ENCODE measurements at places on chromosomes 5 and 9.

DNA sequence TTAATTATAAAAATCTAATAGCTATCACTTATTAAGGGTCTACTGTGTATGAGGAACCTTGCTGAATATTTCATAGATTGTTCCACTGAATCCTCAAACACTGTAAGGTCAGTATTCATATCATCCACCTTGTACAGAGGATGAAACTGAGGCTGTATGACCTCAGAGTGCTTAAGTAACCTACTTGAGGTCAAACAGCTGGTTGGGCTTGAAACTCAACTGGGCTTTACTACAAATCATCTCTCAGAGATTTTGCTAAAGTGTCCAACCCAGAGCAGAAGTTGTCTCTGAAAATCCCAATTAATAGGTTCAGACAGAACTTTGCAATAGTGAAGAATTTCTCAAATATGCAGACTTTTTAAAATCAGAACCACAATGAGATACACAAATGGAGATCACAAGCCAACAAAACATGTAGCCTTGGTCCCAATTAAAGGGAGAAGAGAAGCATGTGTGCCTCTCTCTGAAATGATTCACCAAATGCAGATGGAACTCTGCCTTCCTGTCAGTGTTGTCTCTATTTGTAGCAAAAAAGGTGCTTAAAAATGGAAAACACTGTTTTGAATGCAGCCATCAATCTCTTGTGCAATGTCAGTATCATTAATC, 131.4 kb downstream of the FAM114A2 start:
- no peak for DNase-seq

DNA sequence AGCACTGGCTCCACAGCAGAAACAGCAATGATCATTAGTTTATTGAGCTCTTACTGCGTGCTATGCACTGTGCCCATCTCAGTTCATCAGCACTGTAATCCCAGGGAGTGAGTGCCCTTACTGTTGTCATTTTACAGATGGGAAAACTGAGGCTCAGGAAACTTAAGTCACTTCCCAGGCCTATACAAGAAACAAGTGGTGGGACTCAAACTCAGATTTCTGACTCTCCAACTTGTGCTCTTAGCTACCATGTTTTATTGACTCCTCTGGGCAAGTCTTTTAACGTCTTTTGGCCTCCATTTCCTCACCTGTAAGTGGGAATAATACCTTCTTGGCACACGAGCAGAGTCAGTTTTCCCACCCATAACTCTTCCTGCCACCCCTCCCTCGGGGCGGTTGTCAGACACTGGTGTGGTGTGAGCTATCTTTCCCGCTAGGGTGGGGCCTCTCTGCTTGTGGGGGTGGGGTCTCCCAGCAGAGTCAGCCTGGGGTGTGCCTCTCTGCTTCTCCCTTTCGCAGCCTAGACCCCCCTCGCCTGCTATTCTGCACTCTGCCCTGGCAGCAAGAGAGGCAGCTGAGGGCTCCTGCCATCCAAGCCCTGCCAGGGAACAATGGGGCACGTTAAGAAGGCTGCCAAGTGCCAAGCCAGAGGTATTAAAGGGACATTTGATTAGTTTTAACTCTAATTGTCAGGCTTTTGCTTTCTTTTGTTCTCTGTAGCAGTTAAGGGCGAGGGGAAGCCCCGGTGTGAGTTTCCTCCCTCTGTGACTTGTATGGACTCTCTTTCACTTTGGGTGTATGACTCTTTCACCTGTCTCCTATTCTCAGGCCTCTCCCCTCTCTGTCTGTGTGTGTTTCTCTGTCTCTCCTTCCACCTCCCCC, 12.1 kb downstream of the GALNT10 start:
- DNase-seq = no peak

DNA sequence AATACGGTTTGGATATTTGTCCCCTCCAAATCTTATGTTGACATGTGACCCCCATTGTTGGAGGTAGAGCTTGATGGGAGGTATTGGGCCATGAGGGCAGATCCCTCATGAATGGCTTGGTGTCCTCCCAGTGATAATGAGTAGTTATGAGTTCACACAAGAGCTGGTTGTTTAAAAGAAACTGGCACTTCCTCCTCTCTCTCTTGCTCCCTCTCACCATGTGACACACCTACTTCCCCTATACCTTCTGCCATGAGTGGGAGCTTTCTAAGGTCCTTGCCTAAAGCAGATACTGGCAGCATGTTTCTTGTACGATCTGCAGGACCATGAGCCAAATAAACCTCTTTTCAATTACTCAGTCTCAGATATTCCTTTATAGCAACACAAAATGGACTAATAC, 132.0 kb downstream of the PIK3R1 start:
- DNase-seq = no peak

DNA sequence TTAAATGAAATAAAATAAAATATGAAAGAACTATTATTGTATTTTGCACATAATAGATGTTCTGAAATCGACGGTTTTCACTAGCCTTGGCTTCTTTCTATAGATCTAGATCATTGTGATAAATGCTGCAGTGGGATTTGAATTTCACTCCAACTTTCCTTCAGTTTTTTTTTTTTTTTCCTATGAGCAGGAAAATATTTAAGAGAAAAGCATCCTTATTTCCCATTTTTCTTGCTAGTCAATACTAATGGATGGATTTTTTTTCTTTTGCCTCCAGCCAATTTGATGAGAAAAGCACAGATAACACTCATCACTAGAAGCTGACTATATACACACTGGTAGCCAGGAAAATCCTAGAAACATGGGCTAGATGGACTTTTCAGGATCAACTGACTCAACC, 249.0 kb downstream of the NFIB start:
- no peak for DNase-seq

DNA sequence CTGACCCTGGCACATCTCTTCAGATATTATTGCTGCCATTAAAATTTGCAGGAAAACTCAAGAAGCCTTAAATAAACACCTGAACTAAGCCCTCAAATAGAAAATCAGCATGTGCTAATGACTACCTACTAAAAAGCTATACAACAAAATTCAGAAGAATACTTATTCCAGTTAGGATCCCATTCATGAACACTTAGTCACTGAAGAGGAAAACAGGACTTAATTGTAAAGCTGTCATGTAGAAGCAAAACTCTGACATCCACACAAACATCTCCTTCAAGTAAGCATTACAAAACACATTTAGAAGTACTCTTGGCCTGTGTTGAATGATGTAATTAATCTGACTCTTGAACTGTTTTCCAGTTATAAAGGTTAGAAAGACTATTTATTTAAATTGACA, 19.9 kb downstream of the ELL2 start:
- DNase-seq = no peak

DNA sequence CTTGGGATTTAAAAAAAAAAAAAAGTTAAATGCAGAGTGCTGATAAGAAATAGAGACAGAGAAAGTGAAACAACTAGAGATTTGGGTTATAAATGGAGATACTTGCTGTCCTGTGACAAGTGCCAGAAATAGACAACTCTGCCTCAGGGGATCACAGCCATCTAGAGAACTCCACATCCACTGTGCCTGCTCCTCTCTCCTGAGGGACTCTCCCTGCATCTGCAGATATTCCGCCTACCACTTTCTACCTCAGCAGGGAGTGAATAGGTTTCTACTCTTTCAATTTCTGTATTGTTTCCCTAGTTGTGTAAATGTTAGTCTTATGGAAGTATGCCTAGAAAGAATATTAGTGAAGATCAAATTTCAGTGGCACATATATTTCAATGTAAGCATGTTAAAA, 307.2 kb downstream of the HTR1A start:
- DNase-seq = no peak

DNA sequence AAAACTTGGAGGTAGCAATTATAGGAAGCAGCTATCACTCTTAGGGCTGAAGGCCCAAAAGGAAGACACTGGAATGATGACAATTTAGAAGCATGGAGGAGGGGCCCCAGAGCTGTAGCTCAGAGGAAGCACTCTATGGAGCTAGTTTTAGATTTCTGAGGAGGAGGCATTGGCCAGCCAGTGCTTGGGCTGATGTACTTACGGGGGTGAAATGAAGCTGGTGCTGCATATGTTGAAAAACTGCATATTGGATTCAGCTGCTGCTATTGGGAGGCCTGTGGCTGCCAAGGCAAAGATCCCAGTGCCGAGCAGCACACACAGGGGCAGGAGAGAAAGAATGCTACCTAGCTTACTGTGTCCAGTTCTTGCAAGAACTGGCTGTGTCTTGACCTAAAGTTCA, 53.9 kb upstream of the HMHB1 start:
- no peak for DNase-seq

DNA sequence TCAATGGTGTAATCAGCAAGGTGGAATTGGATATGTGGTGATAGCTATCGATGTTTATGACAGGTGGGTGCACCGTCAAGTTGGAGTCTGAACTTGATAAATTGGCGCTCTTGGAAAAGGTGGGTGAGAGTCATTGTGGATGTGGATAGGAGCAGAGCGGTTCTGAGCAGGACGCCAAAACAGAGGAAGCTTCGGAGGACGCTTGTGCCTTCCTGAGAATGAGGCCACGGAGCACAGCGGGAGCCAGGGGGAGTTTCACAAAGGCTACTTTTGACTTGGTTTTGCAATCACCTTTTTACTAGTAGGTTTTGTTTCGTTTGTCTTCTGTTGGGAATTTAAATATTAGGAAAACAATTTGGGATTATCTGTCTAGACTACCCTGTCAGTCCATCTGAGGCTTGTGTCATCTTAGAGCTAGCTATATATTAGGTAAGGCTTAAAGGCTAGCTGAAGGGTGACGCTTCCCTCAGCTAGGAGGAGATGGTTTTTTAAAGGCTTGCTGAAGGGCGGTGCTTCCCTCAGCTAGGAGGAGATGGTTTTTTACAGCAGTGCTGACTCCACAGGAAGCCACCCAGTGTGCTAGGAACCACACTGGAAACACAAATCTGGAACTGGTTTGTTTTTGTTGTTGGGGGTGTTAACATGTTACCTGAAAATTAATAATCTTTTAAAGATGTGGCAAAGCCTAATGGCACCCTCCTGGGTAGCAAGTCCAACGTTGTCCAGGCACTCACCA, 142.4 kb upstream of the IRX4 start:
- DNase-seq = peak; percentile 66

DNA sequence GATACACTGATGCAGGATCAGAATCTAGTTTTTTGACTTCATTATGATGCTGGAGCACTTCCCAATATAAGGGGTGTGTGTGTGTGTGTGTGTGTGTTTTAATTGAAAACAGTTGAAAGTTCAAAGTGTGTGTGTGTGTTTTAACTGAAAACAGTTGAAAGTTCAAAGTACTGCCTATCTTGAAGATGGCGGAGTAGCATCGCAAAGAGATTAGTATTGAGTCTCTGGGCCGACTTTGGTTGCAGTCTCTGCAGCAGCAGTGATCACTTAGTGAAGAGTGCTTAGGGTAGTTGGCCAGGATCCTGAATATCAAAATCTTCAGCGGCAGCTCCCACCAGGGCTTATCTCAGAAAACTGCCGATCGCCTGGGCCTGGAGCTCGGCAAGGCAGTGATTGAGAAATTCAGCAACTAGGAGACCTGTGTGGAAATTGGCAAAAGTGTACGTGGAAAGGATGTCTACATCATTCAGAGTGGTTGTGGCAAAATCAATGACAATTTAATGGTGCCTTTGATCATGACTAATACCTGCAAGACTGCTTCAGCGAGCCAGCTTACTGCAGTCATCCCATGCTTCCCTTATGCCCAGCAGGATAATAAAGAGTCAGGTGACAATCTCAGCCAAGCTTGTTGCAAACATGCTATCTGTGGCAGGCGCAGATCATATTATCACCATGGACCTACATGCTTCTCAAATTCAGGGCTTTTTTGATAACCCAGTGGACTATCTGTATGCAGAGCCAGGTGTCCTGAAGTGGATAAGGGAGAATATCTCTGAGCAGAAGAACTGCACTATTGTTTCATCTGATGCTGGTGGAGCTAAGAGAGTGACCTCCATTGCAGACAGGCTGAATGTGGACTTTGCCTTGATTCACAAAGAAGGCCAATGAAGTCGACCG, 7.3 kb upstream of the SCAI start:
- DNase-seq = no peak

DNA sequence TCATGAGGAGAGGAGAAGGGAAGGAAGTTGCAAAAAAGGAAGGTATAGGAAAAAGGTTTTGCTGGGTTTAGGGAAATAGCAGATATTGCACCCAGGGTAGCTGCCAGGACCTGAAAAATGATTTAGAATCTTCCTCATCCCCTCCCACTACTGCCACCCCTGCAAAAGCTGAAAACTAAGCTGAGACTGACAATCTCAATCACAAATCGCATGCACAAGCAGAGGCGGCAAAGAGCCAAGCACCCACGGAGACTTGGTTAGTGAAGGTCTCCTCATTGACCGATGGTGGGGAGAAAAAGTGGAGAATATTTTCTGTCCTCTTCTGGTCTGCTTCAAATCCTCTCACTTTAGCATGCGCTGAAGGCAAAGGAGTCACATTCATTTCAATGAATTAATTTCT, 39.1 kb upstream of the PAM start:
- DNase-seq = no peak

DNA sequence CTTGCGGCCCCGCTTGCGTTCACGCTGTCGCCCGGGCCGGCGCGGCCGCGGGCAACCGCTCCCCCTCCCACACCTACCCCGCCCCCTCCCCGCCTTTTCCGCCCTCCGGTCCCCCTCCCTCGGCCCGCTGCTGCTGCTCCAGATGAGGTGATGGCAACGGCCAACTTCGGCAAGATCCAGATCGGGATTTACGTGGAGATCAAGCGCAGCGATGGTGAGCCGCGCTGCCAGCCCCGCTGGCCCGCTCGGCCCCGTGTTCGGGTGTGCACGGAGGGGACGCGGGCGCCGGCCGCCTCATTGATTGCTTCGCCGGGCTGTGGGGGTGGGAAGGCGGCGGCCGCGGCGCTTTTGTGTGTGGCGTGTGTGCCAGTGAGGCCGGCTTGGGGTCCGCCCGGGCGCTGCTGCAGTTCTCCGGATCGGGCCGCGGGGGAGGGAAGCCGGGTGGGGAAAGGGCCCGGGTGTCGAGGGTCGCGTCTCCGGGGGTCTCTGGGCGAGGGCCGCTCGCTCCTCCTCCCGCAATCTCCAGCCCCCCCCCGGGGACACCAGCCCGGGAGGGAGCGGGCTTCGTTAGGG, 403 bp downstream of the KIF2A start:
- no peak for DNase-seq

GRCh38 chr5:60066502-60066901, 173.0 kb upstream of the PDE4D start:
- DNase-seq = no peak

DNA sequence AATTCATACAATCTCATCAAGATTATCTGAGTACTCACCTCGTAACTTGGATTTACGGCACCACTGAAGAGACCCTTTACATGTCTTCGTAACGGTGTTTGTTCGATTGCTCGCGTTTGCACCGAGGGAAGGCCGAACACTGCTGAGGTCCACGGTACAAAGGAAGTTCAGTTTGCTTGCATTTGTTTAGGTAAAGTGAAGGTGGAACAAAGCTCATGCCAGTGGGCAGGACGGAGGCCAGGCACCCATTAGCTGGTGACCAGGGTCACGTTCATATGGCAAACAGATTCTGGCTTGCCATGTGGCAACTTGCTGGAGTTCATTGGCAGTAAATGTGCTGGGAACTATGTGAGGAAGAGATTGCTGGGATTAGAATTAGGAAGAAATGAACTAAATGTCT, 164.8 kb downstream of the MACROH2A1 start:
- no peak for DNase-seq

- DNase-seq = no peak
Observed at GRCh38 chr9:131732636-131733289, 7.1 kb downstream of the RAPGEF1 start.
